NCI-H1930 (cell line): ENCODE measurements at places on chromosomes 6 and 20.
A peak's percentile ranks its signal among the peaks of the same experiment; 100 is the strongest.

DNA sequence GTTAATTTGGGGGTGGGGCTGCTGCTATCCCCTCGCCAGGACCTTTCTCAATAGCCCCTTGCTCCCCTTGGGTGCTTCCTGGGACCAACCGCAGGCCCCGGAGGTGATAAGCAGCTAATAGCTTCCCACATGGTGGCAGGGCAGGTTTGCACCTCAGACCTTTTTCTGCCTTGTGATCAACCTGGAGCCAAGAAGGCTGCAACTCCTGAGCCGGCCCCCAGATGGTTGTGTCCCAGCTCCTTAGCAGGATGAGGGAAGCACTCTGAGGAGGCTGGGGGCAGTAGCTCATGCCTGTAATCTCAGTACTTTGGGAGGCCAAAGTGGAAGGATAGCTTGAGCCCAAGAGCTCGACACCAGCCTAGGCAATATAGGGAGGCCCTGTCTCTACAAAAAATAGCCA lies 85.5 kb downstream of the BMP7 start:
- no peak for DNase-seq

DNA sequence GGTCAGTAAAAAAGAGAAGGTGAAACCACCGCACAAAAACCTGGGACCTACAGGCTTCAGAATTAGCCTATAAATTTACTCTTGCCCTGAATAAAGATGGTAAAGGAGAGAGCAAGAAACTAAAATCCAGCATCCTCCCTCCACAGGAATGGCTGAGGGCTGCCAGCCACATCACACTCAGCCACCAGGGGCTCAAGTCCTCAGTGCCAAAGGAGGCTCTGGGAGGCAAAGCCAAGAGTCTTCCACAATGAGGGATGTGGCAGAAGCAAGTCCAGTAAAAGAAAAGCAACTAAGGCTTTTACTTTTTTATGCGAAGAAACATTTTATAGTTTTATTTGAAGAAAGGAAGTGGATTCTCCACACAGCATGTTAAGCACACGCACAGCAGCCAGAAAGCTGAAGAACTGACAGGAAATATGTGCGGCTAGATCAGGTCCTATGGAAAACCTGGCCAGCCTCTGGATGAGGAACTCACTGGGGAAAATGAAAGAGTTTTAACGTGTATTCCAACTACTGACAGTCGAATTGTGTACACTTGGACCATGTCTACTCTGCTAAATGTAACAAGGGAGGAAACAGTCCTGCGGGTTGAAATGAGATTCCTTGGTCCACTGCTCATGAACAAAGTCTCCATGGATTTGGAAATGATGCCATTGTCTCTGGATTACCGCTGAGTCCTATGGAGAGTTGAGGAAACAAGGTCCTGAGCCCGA lies 219.4 kb upstream of the SSTR4 start:
- no peak for DNase-seq

DNA sequence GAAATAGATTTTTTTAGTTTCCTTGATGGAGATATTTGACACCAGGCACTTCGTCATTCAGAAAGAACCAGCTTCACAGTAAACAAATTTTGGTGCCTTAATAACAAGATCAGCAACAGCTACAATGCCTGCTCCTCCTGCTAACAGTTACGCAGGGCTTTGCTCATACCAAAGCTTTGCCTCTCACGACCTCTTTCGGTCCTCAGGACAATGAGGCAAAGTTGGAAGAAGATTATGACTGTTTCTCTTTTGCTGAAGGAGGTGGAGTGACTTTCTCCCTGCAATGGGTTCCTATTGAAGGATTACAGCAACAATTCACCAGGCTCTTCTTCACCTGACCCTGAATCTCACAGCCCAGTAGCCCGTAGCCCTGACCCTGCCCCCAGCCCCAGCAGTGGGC lies 440.1 kb downstream of the PREX1 start:
- no peak for DNase-seq

DNA sequence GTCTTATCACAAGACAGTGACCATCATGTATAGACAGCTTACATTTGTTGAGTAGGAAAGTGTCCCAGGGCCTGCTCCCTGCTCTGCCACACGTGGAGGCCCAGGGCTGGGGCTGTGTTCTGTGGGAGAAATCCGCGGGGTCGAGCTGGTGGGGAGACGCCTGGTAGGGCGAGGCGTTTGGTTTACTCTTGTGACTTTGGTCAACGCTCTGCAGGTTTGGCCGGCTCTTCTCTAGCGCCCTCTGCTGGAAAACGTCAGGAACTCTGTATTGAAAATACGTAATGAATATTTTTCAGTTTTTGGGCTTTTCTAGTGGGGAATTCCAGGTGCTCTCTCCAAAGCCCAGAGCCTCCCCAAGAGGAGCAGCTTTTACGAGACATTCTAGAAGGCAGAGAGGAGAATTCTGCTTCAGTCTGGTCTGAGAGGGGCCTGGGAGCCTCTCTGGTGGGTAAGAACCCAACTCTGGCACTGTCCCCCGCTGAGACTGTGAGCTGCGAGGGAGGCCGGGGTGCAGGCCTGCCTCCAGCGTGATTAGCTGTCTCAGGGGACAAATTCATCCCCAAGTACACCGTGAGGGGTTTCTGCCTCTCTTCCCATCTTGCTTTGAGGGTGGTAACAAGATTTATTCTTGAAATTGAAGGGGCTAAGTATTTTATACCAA lies 112.6 kb upstream of the RALGAPA2 start:
- DNase-seq, result peak; percentile 73

DNA sequence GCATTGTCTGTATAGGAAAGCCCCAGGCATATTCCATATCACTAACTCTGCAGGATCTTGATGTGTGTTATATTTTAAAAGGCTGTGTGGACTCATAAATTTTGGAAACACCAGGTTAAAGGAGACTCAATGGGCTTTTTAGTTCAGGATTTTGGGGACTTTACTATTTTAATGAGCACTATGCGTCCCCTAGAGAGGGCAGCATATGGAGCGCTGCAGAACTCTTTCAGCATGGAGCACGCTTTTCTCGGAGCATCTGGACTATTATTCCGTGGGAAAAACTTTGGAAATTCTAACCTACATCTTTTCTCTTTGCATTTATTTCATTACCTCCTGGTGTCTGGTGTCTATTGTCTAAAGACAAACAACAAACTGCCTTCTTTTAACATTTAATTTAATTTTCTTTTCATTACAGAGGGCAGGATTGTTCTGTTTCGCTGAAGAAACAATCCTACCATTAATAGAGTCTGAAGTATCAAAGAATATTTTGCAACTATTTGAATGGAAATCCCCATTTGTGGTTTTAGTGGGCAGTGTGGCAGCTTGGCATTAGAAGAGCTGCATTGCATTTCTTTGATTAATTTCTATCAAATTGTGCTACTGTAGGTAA lies 399.9 kb upstream of the HSF2 start:
- DNase-seq, result no peak

DNA sequence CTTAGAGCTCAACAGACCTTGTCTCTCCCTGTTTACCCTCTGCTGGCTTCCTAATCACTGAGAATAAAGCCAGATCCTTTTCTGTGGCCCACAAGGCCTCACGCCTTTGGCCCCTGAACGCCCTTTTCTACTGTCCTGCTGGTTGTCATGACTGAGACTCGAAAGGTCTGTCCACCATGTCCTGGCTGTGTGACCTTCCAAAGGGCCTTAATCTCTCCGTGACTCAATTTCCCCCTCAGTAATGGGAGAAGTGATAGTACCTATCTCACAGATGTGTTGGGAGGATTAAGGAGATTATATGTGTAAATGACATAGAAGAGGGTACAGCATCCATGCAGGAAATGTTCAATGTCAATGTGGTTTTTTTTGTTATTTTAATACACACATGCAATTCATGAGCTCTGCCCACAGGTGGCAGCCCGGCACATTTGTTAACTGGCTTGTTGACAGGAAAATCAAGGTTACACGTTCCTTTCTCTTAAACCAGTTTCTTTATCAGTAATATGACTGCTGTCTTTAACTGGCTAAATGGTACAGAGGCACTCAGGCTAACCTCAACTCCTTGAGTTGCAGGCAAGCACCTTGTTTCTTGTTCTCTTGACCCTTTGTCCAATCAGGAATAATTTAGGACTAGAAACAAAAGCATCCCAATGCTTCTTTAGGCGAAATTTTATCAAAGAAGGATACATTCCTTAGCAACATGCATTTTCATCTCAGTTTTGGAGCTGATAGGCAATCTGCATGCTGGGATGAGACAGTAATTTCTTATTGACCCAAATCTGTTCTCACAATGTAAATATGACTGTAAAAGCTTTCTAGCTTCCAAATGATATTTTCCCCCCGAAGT lies 16.6 kb downstream of the SLC22A1 start:
- DNase-seq, result peak; percentile 1

- DNase-seq, result no peak
These were observed 45.1 kb downstream of the RAMACL start for GRCh38 chr6:166541366-166541765.
